ENCODE measurements at places on chromosomes 3 and 15.

- peak; percentile 3 for DNase-seq
Observed at GRCh38 chr3:110542552-110543150, 529.0 kb upstream of the NECTIN3 start.

DNA sequence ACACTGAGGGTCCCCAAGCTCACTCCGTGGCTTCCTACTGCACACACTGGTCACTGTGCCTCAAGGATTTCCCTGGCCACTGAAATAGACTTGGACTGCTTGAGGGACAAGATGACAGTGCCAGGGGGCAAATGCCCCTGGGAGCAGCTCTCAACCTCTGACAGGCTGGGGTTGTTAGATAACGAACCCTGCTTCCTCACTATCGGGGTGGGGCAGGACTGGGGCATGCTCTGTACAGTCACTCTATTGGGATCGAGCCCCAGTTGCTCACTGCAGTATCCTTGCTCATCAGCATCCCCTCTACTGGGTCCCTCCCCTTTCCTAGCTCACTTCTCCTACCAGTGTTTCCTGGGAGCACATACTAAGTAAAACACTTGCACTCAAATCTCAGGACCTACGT lies 610.8 kb downstream of the NTRK3 start:
- no peak for DNase-seq

GRCh38 chr15:90557186-90558084 lies 27.7 kb downstream of the CRTC3 start:
- DNase-seq: peak; percentile 49

GRCh38 chr15:62071711-62072308 lies 5.0 kb downstream of the C2CD4A start:
- peak; percentile 65 for DNase-seq

GRCh38 chr3:102450976-102451375 lies 16.2 kb downstream of the ZPLD1 start:
- DNase-seq: no peak

GRCh38 chr15:56677271-56677670 lies 56.0 kb downstream of the ZNF280D start:
- DNase-seq: no peak

GRCh38 chr3:134018406-134018805 lies 11.3 kb downstream of the SLCO2A1 start:
- DNase-seq: no peak

GRCh38 chr3:73597476-73597875 lies 27.3 kb downstream of the PDZRN3 start:
- DNase-seq: no peak

DNA sequence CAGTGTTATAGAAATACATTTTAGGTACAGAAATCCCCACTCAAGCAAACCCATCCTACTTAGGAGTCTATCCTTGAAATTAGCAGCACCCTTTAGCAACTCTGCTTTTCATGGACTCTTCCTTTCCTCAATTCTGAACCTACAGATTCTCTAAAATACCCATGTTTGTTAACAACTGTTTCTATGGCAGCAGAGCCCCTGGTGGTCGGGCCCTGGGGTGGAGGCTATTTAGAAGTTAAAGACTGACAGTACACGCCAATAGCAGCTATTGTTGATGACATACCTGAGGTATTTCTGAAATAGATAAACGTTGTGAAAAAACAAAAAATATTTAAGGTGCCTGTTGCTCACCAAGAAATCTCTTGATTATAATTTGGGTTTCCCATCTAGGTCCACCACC lies 23.4 kb upstream of the NRG4 start:
- no peak for DNase-seq

- DNase-seq: no peak
Observed at GRCh38 chr3:129246636-129247035, 2.8 kb upstream of the COPG1 start.

- DNase-seq: no peak
Observed at GRCh38 chr3:8595695-8596115, 48.9 kb downstream of the SSUH2 start.

- peak; percentile 55 for DNase-seq
Observed at GRCh38 chr3:168847291-168847883, 751.7 kb upstream of the GOLIM4 start.

DNA sequence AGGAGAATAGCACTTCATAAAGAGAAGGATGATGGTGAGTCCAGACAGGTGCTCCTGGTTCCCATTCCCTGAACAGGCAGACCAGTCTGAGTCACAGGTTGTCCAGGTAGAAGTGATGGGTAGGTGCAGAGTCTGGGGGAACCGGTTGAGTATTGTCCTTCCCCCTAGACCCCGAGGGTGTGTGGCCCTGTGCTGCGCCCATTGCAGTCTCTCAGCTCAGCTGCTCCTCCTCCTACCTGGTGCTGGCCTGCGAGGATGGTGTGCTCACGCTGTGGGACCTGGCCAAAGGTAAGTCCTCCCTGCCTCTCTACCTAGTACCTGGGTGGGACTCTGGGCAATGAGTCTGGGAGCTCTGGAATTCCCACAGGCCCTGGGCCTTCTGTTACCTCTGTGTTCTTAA lies 19.8 kb downstream of the MESP1 start:
- DNase-seq: no peak

GRCh38 chr15:76345880-76346668 lies 9.5 kb downstream of the ISL2 start:
- no peak for DNase-seq

DNA sequence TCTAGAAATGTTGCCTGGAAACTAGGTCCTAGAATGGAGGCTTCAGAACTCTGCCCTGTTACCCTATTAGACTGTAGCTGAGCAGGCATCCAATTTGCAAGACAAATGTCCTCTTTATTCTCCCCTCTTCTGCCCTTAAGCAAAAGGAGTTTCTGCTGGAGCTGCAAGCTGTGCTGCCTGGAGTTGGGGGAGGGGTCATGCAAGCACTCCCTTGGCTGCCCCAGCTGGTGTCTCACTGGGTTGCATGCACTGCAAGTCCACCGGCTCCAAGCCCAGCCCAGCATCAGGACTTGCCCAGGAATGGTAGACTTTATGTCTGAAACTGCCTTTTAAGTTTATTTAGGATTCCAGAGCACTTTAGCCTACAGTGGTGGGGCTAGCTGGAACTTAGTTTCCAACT lies 15.7 kb upstream of the RBP2 start:
- DNase-seq: peak; percentile 43

DNA sequence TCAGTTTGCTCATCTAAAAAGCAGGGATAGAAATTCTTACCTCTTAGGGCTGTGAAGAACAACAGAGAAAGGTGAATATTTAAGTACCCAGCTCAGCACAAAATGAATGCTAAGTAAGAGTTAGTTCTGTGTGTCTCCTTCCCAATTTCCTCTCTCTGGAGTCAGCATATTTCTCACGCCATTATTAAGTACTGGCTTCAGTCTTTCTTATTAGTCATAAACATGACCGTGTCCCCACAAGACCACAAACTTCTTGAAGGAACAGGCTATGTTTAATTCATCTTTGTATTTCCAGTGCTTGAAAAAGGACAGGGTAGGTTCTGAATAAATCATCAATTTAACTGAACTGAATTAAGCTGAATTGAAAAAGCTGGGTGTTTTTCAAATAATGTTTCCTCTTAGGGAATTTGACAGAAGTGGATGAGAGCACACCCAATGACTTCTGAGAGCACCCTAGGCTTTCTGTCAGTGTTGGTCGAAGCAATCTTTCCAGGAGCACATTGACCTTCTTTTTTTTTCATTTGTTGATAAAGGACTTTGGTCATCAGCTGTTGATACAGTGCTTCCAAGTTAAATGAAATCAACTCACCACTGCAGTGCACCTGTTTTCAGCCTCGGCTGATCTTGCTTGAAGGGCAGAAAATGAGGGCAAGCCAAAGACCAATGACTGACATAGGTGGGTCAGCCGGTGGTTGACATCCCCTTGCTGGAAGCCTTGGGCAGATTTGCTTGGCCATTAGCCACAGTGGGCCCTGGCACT lies 324.6 kb downstream of the MFSD1 start:
- DNase-seq: no peak

- DNase-seq: peak; percentile 78
Observed at GRCh38 chr15:69074001-69074842, 59.7 kb downstream of the NOX5 start.

DNA sequence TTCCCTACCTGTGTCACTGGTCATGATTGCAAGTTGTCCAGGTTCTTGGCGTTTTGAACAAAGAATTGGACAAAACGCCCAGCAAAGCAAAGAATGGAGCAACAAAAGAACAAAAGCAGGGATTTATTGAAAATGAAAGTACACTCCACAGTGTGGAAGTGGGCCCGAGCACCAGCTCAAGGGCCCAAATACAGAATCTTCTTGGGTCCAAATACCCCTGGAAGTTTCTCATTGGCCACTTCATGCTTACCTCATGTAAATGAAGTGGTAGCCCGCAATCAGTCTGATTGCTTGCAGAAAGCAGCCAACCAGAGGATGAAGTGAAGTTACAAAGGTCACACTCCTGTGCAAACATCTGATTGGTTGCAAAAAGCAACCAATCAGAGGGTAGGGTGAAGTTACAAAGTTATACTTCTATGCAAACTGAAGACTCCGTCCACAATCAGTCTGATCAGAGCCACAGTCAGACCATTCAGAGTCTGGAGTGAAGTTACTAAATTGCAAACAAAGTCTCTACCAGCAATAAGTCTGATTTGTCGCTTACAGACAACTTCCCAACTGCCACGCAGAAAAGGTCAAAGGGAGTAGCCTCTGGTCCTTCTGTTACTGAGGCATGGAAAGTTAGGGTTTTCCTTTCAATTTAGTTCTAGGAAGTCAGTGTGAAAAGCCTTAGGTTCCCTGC lies 8.3 kb upstream of the TM4SF1 start:
- DNase-seq: no peak

GRCh38 chr3:171321559-171322360 lies 138.4 kb downstream of the TNIK start:
- no peak for DNase-seq

GRCh38 chr3:38376098-38376816 lies 29.7 kb downstream of the XYLB start:
- DNase-seq: no peak

DNA sequence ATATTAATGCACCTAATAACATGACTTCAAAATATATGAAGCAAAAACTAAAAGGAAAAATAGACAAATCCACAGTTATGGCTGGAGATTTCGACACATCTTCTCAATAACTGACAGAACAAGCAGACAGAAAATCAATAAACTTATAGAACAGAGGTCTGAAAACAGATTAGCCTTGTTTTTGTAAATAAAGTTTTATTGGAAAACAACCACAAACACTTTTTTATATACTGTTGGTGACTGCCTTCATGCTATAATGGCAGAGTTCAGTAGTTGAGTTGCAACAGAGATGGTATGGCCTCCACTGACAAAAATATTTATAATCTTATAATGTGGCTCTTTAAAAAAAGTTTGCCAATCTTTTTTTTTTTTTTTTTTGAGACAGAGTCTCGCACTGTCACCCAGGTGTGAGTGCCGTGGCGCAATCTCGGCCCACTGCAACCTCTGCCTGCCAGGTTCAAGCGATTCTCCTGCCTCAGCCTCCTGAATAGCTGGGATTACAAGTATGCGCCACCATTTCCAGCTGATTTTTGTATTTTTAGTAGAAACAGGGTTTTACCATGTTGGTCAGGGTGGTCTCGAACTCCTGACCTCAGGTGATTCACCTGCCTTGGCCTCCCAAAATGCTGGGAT lies 52.2 kb upstream of the GATA2 start:
- no peak for DNase-seq

GRCh38 chr3:14124223-14124614 lies 451 bp downstream of the CHCHD4 start:
- DNase-seq: peak; percentile 68

- DNase-seq: no peak
Observed at GRCh38 chr15:48559285-48559684, 86.2 kb downstream of the FBN1 start.

- peak; percentile 36 for DNase-seq
Observed at GRCh38 chr3:186385856-186386602, 24.0 kb upstream of the DGKG start.

- DNase-seq: no peak
Observed at GRCh38 chr3:69784954-69785514, 45.8 kb downstream of the MITF start.

DNA sequence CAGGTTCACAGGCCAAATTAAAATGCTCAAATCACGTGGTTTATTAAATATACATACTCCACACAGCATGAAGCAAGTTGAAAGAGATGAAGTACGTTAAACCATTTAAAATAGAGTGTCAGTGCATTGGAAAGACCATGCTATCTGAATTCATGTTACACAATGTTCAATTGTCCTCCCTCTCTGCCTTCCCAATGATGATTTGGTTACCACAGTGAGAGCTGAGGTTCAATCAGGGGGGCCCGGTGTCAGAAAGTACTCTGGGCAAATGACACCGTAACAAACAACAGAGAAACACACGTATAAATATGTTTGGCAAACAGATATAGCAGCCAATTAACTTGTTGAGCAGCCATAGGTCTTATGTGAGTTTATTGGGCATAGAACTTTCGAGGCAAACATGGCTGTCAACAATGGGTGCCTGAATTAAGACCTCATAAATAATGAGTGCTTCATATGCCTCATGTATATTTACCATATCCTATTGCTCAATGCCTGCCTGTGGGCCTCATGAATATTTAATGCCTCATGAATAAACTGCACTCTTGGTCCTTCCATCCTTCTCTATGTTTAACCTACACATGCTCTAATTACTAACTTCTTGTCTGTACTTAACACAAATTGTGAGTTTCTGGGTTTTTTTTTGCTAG lies 641.5 kb downstream of the PLOD2 start:
- no peak for DNase-seq

GRCh38 chr3:65251375-65251774 lies 563.6 kb upstream of the ADAMTS9 start:
- DNase-seq: no peak

- DNase-seq: no peak
Observed at GRCh38 chr3:194675680-194676079, 3.7 kb upstream of the LSG1 start.

DNA sequence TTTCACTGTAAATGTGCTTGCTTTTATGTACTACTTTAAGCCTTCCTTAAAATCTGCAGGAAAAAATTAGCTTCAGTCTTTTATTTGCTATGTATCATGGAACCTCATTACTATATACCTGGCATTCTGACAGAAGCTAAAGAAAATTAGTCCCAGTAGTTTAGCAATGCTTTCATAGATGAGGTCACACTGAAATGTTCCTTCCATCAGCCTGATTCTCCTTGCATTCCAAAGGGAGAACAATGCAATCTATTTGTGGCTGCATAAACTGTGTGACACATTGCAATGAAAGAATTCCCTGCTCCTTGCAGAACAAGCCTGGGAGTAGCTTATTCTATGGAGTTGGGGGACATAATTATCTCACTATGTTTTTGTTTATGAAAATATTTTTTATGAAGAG lies 691.5 kb upstream of the ARPP21 start:
- no peak for DNase-seq

DNA sequence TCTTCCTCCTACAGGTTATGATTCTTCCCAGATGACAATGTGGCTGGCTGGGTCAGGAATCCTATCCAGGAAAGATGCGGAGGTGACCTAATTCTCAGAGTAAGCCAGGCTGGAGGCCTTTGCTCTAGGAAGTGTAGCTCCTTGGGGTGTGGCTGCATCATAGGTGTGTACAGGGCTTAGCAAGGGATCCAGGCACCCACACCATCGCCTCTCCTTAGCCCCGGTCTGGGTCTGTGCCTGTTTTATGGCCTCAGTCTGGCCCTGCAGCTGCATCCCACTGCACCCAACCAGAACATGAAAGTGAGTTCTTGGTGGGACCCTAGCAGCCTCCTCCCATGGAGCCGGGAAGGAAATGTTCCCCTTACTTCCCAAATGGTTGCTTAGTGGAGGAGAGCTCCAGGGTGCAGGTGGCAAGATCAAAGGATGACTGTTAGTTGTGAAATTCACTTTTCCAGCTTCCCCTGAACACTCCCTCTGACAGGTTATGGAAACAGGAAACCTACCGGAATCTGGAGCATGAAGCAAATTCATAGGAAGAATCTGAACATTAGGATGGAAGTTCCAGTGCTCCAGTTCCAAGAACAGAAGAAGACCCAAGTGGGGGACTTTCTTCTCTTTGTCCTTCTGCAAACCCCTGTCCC lies 2.7 kb upstream of the AMOTL2 start:
- DNase-seq: no peak

All from SK-MEL-5 (cell line).